ENCODE measurements at places on chromosomes 6 and 20. TPM values are rescaled to one million over a fixed set of nuclear protein-coding genes. Genes with fewer than 3 reads are reported as not detected.

GRCh38 chr6:105500693-105501092 is 97.8 kb upstream of the PREP start:
- H3K27me3 ChIP-seq: no peaks in the 10 kb centered on the region
- no peaks in the 10 kb centered on the region for H3K4me1 ChIP-seq
- no peak overlapping the region for H3K27ac ChIP-seq
- no peak overlapping the region for H3K4me3 ChIP-seq

- peaks cover 23% of the 10 kb centered on the region for H3K4me1 ChIP-seq
- no peak overlapping the region for H3K27ac ChIP-seq
- H3K36me3 ChIP-seq: peaks cover 1% of the 10 kb centered on the region
- no peak for DNase-seq
- H3K4me3 ChIP-seq: no peak overlapping the region
- peaks cover 3% of the 10 kb centered on the region for H3K27me3 ChIP-seq
These were observed 264.1 kb downstream of the CDC5L start for GRCh38 chr6:44651604-44652003.

GRCh38 chr6:74753883-74754600 is 451.8 kb downstream of the COL12A1 start:
- H3K27me3 ChIP-seq: no peaks in the 10 kb centered on the region
- H3K4me1 ChIP-seq: no peaks in the 10 kb centered on the region
- no peaks in the 10 kb centered on the region for H3K36me3 ChIP-seq
- H3K27ac ChIP-seq: no peak overlapping the region

DNA sequence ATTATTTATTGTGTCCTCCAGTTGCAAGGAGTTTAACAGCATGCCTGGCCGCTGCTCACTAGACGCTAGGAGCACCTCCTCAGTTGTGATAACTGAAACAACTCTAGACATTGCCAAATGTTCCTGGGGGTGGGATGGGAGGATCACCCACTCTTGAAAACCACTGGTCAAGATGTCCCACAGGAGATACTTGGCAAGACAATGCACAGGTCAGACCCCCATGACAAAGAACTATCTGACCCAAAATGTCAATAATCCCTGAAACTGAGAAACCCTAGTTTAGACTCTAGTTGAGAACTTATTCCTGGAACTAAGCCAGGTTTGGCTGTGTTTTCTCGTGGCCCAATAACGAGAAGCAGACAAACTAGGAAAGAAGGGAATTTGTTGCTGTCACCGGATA is 9.5 kb upstream of the FKBPL start:
- H3K27me3 ChIP-seq: peaks cover 8% of the 10 kb centered on the region
- DNase-seq: no peak
- H3K4me1 ChIP-seq: no peaks in the 10 kb centered on the region
- H3K4me3 ChIP-seq: no peak overlapping the region

- no peak overlapping the region for H3K27ac ChIP-seq
- H3K27me3 ChIP-seq: no peaks in the 10 kb centered on the region
- DNase-seq: no peak
These were observed 180.8 kb upstream of the PLN start for GRCh38 chr6:118367314-118367713.

DNA sequence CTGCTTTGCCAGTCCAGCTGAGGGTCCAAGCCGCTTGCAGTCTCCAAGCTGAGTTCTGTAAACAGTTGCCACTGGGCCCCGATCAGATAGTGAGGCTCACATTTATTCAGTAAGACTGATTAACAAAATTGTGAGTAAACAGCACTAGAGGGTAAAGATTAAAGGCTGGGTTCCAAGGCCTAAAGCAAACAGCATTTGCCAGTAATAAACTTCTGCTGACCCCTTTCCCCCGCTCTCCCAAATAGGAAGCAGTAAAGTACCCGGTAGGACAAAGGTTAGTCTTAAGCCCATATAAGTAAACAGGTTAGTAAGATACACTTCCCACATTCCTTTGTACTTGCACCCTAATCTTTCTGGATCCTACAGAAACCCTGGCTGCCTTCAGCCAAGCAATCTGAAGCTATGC is 181.8 kb downstream of the MEI4 start:
- no peaks in the 10 kb centered on the region for H3K36me3 ChIP-seq
- no peak overlapping the region for H3K4me3 ChIP-seq
- no peaks in the 10 kb centered on the region for H3K4me1 ChIP-seq
- no peak for DNase-seq

DNA sequence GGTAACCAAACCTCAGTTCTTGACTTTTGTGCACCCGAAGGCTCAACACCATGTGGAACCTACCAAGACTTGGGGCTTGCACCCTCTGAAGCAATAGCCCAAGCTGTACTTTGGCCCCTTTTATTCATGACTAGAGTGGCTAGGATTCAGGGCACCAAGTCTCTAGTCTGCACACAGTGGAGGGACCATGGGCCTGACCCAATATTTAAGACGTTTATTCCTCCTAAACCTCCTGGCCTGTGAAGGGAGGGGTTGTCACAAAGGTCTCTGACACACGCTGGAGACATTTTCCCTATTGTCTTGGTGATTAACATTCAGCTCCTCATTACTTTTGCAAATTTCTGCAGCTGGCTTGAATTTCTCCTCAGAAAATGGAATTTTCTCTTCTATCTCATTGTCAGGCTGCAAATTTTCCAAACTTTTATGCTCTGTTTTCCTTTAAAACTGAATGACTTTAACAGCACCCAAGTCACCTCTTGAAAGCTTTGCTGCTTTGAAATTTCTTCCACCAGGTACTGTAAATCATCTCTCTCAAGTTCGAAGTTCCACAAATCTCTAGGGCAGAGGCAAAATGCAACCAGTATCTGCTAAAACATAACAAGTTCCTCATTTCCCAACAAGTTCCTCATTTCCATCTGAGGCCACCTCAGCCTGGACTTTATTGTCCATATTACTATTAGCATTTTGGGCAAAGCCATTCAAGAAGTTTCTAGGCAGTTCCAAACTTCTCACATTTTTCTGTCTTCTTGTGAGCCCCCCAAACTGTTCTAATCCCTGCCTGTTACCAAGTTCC is 481.4 kb upstream of the BTBD3 start:
- H3K36me3 ChIP-seq: no peaks in the 10 kb centered on the region
- H3K27me3 ChIP-seq: no peaks in the 10 kb centered on the region
- DNase-seq: no peak

DNA sequence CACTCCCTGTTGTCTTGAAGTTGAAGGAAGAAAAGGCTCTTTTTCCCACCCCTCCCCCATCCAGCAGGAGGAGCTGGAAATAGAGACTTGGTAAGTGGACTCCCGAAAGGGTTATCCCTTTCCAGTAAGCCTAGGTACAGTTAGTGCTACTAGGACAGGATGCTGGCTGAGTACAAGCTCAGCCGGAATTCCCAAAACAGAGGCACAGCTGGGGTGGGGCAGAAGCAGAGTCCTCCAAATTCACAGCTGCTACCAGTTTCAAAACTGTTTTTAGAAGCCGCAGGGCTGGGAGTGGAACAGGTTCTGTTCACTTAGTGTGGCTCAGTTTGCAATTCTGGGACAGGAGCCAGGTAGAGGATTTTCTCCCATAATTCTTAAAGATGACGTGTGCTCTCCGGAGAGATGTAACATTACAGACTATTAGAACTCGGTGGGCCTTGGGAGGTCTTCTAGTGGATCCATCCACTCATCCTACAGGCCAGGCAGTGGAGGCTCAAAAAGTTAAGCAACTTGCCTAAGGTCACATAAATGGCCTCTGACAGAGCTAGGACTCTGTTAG is 19.0 kb upstream of the UTRN start:
- H3K27me3 ChIP-seq: no peaks in the 10 kb centered on the region
- H3K4me3 ChIP-seq: no peak overlapping the region
- H3K36me3 ChIP-seq: peaks cover 4% of the 10 kb centered on the region
- H3K4me1 ChIP-seq: no peaks in the 10 kb centered on the region

- no peaks in the 10 kb centered on the region for H3K27me3 ChIP-seq
- no peaks in the 10 kb centered on the region for H3K36me3 ChIP-seq
- no peak overlapping the region for H3K27ac ChIP-seq
- H3K4me1 ChIP-seq: no peaks in the 10 kb centered on the region
- no peak for DNase-seq
These were observed 2.1 kb downstream of the SGK2 start for GRCh38 chr20:43560974-43561373.

DNA sequence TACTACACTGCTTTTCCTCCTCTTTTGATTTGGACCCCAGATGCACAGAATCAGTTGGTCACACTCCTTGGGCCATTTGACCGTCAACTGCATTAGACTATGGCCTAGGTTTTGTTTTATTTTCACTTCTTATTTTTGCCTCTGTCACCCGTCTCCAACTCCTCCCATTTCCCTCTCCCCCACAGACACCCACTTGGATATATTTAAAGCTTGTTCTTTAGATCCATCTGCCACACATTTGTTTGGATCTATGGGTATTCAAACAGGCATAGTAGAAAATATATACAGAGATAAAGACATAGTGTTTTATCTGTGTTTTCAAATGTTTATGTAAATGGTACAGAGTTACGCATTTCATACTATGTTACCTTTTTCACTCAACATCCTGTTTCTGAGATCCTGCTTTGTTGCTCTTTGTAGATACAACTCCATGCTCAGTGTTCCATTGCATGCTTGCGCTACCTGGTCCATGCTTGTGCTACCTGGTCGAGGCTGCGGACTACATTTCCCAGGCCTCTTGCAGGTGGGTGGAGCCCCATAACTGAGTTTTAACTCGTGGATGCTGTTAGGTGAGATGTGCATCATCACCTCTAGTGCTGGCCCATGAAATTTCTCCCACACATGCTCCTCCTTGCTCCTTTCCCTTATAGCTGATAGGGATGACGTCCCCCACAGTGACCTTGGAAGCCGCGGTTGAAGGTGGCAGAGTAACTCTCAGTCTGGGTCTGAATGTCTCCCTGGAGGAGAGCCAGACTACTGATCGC is 11.5 kb upstream of the PREX1 start:
- H3K27me3 ChIP-seq: peaks cover 16% of the 10 kb centered on the region
- H3K4me1 ChIP-seq: no peaks in the 10 kb centered on the region
- DNase-seq: no peak
- no peak overlapping the region for H3K4me3 ChIP-seq
- H3K27ac ChIP-seq: no peak overlapping the region

DNA sequence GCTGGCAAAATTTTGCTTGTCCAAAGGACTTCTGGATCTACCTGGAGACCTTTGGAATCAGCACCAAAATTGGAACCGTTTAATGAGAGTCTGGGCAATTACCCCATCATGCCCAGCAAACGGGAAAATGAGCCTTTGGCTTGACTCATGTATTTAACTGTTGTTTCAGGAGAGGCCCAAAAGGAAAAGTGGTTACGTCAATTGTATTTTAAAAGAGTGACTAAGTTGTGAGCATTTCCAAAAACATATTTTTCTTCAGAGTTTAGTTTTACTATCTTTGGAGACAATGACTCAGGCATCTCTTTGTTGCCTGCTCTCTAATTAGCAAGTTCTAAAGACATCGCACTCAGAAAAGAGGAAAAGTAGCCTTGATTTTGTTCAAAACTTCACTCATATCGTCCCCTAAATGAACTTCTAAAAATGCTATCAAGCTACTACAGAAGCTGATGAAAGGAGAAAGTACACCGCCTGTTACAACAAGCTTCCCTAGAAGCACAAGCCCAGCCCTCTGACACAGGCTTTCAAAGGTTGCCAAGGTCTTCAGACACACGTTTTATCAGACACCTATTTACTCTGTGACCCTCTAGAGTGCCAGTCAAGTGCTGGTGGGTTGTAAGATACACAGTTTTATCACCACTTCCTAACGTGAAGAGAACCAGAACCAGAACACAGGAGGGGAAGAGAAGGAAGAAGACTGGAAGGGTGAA is 146.2 kb downstream of the TBX18 start:
- H3K27me3 ChIP-seq: no peaks in the 10 kb centered on the region
- no peak overlapping the region for H3K4me3 ChIP-seq
- no peaks in the 10 kb centered on the region for H3K4me1 ChIP-seq
- no peak overlapping the region for H3K27ac ChIP-seq

DNA sequence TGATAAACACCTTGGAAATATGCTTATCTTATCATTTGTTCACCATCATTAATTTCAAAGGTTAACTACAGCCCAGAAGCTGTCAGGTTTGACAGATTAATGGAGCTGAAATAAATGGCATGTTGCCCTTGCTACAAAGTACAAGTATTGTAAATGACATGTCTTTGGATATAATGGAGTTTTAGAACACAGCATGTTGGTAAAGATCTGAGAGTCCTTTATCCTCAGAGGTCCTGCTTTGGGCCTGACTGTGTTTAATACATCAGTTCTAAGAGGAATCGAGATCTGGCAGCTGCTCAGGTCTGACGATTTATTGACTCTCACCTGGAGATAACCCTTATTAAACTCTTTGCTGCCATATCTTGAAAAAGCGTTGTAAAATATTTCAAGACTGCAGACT is 222.7 kb upstream of the OPRM1 start:
- no peak overlapping the region for H3K27ac ChIP-seq
- no peaks in the 10 kb centered on the region for H3K27me3 ChIP-seq
- no peaks in the 10 kb centered on the region for H3K36me3 ChIP-seq
- DNase-seq: no peak

DNA sequence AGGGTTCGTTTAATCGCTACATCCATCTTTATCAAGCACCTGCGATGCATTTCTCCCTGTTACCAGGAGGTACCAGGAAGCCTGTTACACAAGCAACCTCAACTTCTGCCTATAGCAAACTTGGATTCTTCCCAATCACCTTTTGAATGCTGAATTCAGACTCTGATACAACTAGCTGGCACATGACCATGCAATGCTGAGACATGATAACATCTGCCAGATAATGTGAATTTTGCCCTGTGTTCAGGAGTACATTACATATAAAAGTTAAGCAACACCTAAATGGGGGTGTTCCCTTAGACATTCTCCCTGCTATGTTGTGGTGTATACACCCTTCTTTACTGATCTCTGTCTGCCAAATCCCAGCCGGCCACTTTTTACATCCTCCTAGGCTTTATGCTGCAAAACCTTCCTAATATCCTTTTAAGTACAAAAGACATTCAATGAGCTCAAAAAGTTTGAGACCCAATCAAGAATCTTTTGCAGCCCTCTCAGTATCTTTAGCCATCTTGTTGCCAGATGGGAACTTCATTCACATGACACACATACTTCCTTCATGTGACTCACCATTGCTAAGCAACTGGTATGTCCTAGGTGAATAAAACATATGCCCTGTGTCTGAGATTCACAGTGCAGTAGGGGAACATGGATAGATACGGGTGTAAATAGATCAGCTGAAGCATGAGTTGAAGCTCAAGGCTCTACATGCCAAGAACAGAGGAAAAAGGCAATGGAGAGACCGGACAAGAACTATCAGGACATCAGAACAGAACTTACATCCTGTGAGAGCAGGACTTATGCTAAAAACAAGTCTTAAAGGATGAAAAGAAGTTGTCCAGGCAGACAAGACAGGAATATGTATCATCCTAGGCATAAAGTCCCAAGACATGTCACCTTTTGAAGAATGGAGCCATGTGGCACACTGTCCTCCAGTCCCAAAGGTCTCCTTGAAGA is 84.3 kb downstream of the ZHX3 start:
- no peaks in the 10 kb centered on the region for H3K27me3 ChIP-seq
- DNase-seq: no peak
- H3K4me3 ChIP-seq: no peak overlapping the region
- H3K4me1 ChIP-seq: peaks cover 27% of the 10 kb centered on the region

- peak overlapping the region; percentile 65 for H3K4me3 ChIP-seq
- H3K4me1 ChIP-seq: peaks cover 13% of the 10 kb centered on the region
- DNase-seq: peak; percentile 43
- H3K27me3 ChIP-seq: peaks cover 31% of the 10 kb centered on the region
- H3K27ac ChIP-seq: no peak overlapping the region
These were observed 51.8 kb downstream of the SSR1 start for GRCh38 chr6:7261032-7261841.

The GINS1 gene
- 36.0 TPM for total RNA-seq

The EDN3 gene
- not detected for total RNA-seq

The PSMF1 gene
- 147 TPM for total RNA-seq

The RCAN2 gene
- 0.91 TPM for total RNA-seq
